ENCODE measurements at places on chromosomes 4 and X.

- DNase-seq, result no peak
Observed at GRCh38 chrX:43882294-43882681, at the start of gene MAOB. Gene MAOB, minus strand, starts transcription at chrX:43882450. Its CDS starts 151 bp downstream, at chrX:43882299.

DNA sequence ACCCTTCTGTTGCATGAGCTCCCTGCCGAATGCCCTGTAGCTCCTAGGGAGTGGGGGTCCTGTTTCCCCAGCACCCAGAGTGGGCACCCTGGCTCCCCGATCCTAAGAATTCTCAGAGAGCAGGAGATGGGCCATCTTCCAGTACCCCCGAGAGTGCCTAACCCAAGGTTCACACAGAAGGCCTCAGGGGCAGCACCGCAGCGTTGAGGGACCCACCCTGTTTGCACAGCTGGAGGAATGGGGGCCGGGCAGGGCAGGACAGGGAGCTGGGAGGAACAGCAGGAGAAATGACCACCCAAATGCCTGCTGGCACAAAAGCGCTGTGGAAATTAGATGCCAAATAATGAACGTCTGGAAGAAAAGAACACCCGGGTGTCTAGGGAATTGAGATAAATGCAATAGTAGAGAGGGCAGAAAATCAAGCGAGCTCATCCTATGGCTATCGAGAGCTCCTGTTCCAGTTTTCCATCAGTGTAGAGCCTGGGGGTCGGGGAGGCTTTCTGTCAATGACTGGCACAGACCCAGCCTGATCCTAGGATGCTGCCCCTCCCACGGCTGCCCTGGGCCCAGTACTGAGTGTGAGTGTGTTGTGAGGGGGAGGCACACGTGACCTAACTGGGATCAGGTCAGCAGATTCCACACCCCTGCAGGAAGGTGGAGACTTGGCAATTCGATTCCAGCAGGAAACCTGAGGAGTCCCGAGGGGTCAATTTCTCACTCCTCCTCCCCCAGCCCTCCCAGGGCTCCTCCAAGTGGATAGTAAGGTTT lies 25.7 kb downstream of the SEPTIN6 start:
- no peak for DNase-seq

- DNase-seq, result no peak
Observed at GRCh38 chr4:177427192-177427591, 15.0 kb downstream of the AGA start.

DNA sequence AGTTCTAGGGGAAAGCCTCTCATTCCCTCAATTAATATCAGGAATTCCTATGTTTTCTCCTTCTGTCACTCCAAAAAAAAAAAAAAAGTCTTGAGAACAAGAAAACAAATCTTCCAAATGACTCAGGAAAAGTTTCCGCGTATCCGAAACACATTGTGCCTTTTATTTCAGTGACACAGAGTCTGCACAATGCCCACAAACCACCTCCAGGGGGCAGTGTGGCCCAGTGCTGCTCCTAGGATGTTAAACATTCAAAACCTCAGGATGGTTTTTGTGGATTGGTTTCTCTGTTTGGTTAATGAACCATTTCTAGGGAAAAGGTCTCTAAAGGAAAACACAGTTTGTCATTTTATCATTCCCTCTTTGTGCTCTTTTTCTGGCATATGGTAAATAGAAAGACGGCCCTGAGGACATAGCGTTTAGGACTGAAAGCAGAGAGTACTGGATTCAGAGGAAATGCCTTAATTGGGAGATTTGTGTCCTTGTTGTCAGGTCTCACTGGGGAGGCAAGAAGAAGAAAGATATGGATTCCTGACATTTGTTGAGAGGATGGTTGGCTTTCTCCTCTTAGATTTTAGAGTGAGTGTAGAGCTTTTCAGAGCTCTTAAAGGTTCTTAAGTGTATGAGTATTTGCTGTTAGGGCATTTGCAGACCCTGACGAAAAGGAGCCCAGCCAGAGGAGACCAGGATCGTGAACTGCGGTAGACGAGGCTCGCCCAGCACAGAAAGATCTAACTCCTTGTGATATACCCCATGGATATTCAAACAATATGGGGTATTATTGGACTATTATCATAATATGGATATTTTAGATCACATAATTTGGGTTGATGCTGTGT lies 65.7 kb upstream of the MAP9 start:
- peak; percentile 9 for DNase-seq

- no peak for DNase-seq
Observed at GRCh38 chrX:44915361-44915868, 42.4 kb downstream of the KDM6A start.

- no peak for DNase-seq
Observed at GRCh38 chrX:131392666-131393065, 103.6 kb upstream of the IGSF1 start.

DNA sequence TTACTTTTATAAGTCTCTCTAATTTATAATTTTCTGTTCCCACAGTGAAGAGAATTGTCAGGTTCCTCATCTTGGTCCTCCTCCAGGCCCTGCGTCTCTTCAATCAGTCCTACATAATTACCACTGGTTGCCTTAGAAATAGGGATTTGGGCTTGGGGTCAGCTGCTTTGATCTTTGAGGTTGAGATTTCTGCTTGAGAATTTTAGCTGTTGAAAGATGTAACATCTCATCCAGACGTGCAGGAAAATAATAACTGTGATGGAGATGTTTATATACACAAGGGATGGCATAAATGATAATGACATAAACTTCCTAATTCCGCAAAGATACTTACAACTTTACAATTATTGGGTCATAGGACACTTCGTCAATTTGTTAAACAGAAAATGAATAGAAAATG lies 30.3 kb downstream of the AADAT start:
- DNase-seq, result no peak

DNA sequence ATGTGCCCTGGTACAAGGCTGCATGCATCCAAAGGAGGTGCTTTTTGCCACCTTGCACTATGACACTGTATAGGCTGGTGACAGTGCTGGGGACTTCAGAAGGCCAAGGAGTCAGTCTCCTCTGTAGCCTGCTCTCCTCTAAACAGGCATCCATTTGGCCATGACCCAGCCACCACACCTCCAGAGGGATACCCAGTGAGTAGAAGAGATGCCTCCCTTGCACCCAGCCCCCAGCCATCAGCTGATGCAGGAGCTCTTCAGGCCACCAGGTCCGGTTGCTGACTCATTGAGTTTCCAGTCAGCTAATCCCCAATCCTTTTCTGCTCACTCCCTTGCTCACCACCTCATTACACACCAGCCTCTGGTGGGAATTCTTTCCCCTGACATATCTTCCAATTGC lies 99.8 kb downstream of the PJA1 start:
- no peak for DNase-seq

DNA sequence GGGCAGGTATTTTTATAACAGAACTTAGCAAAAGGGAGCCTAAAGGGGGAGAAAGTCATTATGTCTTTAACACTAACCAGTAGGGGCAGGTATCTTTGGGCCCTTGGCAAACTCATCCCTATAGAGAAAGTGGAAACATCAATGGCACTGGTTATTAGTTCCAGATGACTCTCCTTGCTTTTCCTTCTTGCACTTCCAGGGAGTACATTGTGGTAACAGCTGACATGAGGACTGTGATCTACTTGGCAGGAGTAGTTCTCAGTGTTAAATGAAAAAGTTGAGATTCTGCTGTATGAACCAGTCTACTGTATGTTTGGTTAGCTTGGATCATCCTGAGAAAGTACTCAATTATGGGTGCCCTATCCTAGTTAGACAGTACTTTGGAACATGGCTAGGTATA lies 93.6 kb downstream of the ATXN3L start:
- no peak for DNase-seq

DNA sequence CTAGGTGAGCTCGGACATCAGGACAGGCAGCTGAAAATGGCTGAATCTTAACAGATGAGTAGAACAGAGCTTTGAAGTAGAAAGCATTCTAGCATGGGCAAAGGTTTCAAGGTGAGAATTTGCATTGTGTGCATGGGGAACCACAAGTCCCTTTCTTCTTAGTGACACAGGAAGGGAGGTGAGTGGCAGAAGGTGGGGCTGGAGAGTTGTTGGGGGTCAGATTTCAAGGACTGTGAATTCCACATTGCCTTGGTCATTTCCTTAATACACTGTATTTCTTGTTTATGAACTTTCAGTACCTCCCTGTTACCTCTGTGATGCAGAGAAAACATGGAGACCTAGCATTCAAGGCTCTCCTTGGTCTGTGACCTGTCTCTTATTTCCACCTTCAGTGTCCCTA lies 4.1 kb downstream of the APEX2 start:
- DNase-seq, result no peak

DNA sequence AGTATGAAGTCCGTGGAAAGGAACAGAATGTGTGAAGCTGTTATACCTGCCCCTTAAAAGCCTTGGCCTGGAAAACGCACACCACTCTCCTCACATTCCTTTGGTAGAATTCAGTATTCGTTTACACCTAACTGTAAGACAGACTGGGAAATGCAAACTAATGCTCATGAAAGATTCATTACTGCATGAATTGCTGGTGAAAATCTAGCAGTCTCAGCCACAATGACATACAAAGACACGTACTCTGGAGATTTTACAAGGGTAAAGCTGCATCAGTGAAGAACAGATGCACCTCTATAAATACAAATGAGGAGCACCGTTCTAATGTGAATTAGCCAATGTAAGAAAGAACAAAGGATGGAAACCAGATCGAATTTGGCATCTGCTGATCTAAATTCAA lies 2051.3 kb downstream of the PCDH7 start:
- no peak for DNase-seq

DNA sequence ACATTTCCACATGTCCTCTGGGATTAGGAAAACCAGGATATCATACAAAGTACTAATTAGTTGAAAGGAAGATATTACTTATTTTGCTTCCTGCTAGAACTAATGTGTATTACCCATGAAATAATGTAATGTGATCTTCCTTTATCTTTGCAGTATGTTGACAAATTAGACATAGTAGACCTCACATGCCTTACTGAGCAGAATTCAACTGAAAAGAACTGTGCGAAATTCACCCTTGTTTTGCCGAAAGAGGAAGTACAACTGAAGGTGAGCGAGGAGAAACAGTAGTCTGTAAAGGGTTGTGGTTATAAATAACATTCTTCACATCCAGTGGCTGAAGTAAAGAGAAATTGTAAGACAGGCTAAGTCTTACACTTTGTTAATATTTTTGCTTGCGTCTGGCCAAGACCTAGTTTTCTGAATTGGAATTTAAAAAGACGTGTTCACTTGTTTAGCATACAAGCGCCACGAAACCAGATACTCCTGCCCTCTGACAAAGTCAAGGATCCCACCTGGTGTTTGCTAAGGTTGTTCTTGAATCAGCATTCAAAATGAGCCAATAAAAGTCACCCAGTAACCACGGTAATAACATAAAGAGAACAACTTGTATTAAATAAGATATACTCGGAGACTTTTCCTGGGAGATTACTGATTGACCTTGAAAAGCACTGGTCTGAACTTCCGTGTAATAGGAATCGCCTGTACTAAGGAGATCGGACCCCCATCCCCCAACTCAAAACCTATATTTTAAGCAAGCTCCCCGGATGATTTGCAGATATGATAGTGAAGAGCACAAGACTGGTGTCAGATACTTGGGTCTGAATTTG lies 16.9 kb downstream of the STAP1 start:
- no peak for DNase-seq

DNA sequence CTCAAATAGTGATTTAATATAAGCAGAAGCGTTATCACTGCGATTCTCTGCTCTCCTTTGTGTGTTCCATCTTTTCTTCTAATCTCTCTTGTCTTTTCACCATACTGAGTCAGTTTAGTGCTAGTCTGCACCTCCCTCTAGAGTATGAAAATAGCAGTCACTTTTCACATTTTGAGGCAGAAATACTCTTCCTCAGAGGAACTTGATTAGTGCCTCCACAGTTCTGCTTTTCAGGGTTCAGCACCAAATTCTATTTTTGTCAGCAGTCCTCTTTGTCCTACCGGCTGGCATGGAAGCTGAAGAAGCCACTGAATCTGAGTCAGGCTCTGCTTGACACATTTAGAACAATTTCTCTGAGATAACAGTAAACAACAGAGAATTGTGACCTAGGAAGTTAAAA lies 49.7 kb upstream of the ANKRD17 start:
- peak; percentile 21 for DNase-seq

DNA sequence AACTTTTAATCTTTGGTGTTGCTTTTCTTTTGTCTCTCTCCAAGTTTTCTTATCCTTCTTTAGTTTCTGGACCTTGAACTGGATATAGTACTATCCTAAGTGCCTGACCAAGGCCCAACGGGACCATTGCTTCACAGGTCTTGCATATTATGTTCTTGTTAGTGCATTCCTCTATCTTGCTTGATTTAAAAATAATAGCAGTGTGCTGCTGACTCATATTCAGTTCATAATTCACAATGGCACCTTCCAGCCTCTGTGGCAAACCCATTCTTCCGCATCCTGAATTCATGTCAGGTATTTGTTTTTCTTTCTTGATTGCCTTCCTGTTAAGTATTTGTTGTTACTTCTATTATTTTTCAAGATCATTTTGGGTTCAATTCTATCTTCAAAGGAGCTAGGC lies 197.1 kb upstream of the GIMD1 start:
- no peak for DNase-seq

DNA sequence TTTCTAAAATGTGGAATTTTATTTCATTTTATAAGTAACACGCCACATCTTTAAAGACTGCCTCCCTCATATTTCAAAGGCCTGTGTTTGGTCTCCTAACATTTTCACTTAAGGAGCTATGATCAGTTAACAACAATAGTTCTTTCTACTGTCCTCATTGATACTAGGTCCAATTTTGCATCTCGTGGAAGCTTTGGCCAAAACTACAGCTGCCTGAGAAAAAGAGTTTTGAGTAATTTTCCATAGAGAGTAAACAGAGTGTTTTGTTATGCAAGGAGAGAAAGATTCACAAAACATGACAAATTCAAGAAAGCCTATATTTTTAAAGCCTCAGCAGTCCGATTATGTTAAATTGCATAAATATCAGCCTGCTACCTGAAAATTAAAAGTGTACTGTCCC lies 11.4 kb upstream of the PCDH18 start:
- no peak for DNase-seq

DNA sequence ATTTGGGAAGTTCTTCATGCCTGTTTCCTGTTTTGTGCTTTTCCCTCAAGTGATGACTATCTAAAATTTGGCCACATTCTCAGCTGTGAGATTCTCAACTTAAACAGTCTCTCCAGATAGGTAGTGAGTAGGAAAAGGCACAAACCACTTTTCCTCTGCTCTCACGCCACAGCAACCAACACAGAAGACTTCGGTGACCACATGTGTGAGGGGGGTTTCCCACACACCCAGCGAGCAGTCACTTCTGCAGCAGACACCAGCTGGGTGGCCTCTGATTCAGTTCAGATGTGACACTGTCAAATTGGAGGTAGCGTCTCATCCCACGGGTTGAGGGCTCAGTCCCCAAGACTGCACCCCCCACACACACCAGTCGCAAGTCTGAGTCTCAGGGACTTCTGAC lies 25.1 kb upstream of the CLDN34 start:
- no peak for DNase-seq

DNA sequence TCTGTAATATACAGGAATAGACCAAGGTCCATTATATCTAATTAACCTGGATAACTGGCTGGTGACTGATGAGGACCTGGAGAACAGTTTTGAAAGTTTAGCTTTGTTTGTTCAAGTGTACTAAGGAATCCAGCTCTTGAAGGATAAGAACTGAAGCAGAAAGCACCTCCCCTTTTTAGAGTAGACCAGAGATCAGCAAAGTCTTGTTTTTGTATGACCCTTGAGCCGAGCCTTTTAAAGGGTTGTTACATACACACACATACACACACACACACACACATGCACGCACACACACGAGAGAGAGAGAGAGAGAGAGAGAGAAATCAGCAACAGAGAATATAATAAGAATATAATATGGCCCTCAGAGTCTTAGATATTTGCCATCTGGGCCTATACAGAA lies 13.0 kb downstream of the MOSPD2 start:
- DNase-seq, result no peak

Data from T47D (cell line).